ENCODE measurements at places on chromosomes 4 and X.

DNA sequence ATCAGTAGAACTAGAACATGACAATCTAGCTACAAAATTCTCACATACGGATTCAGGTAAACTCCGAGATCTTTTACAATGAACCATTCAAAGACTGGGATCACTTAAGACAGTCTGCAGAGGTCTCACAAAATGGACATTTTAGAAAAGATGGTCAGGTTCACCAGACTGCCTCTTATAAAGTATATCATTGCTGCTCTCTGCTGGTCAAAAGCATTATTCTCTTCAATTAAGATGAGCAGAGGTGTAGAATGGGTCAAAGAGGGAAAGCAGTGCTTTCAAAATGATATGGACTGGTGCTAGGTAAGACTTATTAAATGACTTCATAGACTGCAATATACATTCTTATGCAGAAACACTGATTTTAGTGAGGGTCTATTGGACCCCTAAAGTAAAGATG is 434.7 kb downstream of the PACRGL start:
- DNase-seq: no peak

DNA sequence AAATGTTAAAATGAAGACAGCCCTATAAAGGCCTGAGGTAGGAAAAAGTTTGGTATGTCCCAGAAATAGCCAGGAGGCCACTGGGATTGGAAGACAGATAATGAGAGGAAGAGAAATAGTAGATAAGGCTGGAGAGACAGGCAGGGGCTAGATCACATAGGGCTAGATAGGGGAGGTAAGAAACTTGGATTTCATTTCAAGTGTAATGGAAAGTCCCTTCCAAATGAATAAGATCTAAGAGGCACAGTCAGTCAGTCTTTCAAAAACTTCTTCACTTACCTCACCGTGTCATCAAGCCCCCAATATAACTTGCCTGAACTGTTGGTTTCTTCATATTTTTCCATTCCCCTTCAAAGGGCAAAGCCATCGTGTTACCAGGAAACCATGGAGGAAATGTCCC is 121.8 kb downstream of the SPCS3 start:
- no peak for DNase-seq

- no peak for DNase-seq
Observed at GRCh38 chrX:74340051-74340450, 36.1 kb downstream of the ZCCHC13 start.

DNA sequence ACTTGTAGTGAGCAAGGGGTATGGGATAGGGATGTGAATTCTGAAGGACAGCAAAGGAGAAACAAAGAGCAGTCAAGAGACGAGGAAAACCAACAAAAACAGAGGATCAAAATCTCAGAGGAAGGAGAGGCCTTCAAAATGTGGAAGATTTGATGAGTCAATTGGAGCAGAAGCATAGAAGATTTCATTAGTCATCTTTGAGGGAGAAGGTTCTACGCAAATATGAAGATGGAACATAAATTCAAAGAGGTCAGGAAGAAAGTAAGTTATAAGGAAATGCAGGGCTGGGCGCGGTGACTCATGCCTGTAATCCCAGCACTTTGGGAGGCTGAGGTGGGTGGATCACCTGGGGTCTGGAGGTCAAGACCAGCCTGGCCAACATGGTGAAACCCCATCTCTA is 35.4 kb downstream of the MID2 start:
- no peak for DNase-seq

DNA sequence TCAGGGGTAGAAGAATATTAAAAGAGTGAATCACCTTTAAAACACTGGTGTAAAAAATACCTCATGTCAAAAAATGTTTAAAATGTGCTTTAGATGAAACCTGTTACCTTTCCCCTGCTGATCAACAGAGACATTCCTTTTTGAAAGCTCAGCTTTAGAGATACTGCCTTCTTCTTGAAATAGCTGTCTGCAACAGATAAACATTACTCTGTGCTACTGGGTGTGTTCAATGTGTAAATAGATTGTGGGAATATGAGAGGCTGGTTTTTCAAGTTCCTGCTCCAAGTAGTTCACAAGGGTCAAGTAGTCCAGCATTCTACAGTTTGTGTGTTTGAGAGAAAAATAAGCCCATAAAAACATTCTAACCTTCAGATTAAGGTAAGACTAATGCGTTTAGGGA is at the start of gene SYTL5:
Gene SYTL5 (plus strand): TSS at position 263 of the 400 bp plus-strand sequence. CDS start 27,337 bp downstream, outside the sequence.
- peak; percentile 10 for DNase-seq

- DNase-seq: no peak
Observed at GRCh38 chr4:1998296-1998695, 10.5 kb downstream of the NELFA start.

DNA sequence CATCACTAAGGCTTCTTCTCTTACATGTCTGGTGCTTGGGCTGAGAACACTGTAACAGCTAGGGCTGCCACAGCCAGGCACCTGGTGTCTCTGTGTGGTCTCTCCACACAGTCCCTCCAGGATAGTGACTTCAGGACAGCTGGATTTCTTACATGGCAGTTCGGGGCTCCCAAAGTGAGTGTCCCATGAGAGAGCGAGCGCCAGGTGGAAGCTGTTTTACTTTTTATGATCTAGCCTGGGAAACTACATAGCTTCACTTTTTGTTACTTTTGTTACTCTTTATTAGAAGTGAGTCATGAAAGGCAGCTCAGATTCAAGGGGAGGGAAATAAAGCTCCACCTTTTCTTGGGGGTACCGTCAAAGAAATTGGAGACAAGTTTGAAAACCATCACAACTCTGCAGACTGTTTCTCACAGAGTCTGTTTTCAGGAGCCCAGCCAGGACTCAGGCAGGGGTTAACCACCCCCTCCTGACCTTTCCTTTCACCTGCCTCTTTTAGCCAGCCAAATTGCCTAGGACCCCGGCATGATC is 373.0 kb downstream of the MID1IP1 start:
- no peak for DNase-seq

- DNase-seq: peak; percentile 51
Observed at GRCh38 chr4:120922381-120923206, at the start of gene PRDM5. Gene PRDM5, minus strand, starts transcription at chr4:120922726. Its CDS starts 118 bp downstream, at chr4:120922608.

GRCh38 chr4:151717314-151717713 is 43.5 kb downstream of the GATB start:
- no peak for DNase-seq

DNA sequence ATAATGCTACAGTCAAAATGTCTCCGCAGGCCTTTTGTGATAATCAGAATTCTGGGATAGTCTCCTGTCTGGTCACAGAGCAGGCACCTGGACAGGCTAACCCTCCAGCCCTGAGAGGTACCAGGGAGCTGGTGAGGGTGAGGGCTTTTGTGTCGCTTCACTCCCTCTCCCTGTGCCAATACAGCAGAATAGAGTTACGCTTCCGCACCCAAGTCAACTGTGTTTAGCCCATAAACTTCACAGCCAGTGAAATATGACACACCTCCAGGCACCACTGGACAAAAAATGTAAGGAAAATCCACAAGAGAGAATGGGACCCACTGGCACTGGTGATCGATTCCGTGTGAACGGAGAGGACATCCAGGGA is 1.3 kb downstream of the GAK start:
- no peak for DNase-seq

DNA sequence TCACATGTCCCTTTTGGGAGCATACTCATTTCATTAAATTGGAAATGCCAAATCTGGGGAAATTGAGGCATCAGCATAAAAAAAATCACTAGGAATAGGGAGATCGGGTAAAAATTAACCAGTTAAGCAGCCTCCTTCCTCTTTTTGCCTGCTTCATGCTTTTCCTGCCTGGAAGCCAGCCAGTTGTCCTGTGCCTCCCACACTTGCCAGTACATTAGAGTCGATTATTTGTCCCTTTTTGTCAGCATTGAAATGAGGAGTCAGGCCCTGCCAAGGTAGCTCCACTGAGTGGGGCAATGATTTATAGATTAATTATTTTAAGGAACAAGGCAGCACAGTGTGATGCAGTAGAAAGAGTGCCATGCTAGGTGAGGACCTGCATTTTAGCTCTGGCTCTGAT is 55.3 kb downstream of the SH2D1A start:
- peak; percentile 19 for DNase-seq

DNA sequence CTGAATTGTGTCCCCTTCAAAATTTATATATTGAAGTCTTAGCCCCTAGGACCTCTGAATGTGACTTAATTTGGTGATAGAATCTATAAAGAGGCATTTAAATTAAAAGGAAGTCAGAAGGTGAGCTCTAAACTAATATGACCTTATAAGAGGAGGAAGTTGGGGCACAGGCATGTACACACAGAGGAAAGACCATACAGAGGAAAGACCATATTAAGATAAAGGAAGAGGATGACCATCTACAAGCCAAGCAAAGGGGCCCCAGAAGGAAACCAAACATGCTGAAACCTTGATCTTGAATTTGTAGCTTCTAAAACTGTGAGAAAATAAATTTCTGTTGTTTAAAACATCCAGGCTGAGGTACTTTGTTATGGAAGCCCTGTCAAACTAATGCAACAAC is 26.9 kb upstream of the CYBB start:
- DNase-seq: no peak

DNA sequence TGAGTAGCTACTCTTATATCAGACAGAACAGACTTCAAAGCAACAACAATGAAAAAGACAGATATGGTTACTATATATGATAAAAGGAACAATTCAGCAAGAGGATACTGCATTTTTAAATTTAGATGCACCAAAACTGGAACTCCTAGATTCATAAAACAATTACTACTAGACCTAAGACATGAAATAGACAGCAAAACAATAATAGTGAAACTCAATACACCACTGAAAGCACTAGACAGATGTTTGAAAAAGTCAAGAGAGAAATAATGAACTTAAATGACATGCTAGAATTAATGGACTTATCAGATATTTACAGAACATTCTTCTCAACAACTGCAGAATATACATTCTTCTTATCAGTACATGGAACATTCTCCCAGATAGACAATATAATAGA is 99.5 kb upstream of the ITM2A start:
- DNase-seq: no peak

DNA sequence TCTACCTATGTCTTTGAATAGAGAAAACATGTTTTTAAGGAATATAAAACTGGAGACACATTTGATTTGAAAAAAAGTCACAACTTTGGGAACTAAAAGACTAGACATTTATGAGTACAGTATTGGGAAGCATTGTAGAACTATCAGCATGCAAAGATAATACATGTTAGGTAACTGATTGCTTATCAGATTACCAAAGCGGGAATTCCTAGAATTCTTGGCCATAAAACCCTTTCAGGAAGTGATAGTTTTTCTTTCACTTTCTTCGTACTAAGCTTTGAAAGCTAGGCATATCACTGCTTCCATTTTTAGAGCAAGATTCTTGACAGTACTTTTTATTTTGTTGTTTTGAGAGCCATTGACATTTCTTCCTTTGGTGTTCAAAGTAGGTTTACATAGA is 646.6 kb upstream of the PITX2 start:
- no peak for DNase-seq

Data from Calu3 (cell line).